Activated T-cell treated with anti-CD3 and anti-CD28 coated beads for 24 hours (primary cell): ENCODE measurements at places on chromosomes 3 and 15.
A peak's percentile ranks its signal among the peaks of the same experiment; 100 is the strongest.

GRCh38 chr3:53478921-53479664 lies 15.3 kb upstream of the CACNA1D start:
- no peak for DNase-seq

GRCh38 chr3:143901105-143901504 lies 52.8 kb upstream of the SLC9A9 start:
- no peak for DNase-seq

- no peak for DNase-seq
Observed at GRCh38 chr3:120554812-120555606, 41.1 kb upstream of the NDUFB4 start.

- DNase-seq: no peak
Observed at GRCh38 chr3:183149915-183150750, 12.4 kb downstream of the LAMP3 start.

DNA sequence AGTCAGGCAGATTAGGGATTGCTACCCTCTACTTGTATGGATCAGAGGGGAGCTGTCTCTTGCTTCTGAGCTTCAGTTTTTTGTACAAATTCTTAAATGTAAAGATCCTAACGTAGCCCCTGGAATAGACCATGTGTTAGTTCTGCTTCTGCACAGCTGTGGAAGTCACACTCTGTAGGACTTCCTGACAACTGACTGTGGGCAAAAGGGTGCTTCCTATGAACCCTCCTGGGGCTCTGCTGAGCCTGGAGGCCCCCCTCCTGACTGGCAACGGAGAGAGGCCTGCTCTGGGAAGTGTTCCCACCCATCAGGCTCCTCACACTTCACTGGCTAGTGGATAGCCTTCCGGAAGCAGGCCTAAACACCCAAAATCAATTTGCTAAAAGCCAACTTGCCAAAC lies 131.0 kb downstream of the RPLP1 start:
- no peak for DNase-seq

GRCh38 chr3:170475092-170475685 lies 56.5 kb downstream of the CLDN11 start:
- DNase-seq: no peak

DNA sequence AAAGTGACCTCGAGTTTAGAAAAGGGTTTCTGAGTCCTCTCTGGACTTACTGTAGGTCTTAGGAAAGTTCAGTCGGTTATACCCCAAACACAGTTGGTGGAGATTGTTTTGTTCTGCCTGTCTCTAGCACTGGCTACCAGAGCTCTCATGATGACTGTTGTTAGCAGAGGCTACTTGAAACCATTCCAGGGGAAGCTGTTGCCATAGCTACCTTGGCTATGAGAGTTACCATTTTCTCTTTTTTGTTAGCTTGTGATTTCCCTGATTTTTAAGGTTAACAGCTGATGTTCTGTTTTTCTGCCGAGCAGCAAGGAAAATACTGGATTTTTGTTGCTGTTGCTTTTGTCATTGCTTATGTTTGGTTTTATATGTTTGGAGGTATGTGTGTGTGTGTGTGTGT lies 26.7 kb downstream of the ABHD2 start:
- DNase-seq: no peak

GRCh38 chr3:20837676-20838302 lies 651.8 kb upstream of the SGO1 start:
- no peak for DNase-seq

- DNase-seq: no peak
Observed at GRCh38 chr3:195466251-195466650, 23.4 kb upstream of the ACAP2 start.

DNA sequence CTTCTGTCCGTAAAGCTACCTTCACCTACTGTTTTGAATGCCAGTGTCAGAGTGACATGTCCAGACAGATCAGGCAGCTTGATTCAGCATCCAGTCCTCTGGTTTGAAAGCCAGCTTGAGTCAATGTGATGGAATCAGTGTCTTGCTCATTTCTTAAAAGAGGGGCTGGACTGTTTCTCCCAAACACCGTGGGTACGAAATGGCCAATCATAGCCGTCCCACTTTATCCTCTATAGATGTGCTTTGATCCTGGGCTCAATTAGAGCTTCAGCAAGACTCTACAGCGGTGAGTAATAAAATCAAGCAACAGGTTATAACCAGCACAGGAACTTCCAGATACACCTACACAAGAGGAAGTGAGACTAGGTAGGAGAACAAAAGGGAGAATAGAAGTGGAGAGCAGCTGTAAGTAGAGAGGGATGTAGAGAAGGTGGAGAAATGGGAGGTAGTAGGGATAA lies 17.0 kb upstream of the OR5K1 start:
- DNase-seq: no peak

DNA sequence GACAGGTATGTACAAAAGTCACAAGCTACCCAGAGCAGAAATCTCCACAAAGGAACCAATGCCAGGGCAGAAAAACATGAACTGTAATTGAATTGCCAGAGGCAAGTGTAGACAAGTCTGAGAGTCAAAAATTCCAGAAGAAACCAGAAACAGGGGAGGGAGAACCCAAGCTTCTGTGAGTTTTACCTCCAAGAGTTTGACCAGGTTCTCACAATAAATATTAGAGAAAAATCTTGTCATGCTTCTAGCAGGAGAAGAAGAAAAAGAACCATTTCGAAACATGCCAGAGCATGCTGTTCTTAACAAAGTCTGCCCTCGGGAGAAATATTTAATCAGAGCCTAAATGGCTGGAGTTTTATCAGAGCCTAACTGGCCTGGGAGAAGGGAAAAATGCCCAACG lies 32.5 kb upstream of the AP3B2 start:
- no peak for DNase-seq

- DNase-seq: peak; percentile 95
Observed at GRCh38 chr3:113745756-113746547, at the start of gene NAA50. NAA50 (minus strand) TSS chr3:113746249; CDS start chr3:113745949, 300 bp downstream.

GRCh38 chr3:181695661-181696491 lies 15.8 kb upstream of the SOX2 start:
- DNase-seq: no peak

- DNase-seq: no peak
Observed at GRCh38 chr3:135100366-135100765, 305.3 kb downstream of the EPHB1 start.

DNA sequence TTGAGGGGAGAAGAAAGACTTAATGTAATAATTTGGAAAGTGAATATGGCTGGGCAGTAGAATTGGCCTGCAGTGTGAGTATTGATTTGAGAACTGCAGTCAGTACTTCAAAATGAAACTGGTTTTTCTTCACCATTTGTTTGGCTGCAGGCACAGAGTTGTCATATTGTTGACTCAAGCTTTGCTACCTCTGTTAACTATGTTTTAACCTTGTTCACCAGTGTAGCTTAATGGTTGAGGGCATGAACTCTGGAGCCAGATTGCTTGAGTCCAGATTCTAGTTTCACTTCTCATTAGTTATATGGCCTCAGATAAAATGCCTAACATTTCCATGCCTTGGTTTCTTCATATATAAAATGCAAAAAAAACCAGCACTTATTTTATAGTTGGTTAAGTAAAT lies 64.1 kb downstream of the CFAP44 start:
- DNase-seq: no peak

GRCh38 chr15:77622934-77623754 lies 9.6 kb downstream of the LINGO1 start:
- DNase-seq: no peak

GRCh38 chr3:131568460-131568859 lies 65.7 kb upstream of the MRPL3 start:
- no peak for DNase-seq

DNA sequence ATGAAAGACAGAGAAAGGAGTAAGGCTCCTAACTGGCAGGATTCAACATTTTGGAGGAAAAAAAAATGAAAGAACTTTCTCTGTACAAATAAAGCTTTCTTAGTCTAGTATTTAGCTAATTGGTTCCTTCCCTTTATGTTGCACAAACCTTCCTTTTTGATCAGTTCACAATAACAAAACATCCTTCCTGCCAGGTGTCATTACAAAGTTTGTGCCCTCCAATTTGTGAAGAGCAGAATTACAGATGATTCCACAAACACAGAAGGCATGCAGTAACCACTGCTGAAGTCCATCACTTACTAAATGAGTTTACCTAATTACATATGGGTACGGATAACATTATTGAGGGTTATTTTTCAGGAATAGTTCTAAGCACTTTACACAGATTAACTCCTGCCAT lies 179.9 kb downstream of the FMN1 start:
- DNase-seq: no peak
